PC-9 (cell line): ENCODE measurements at places on chromosomes 12 and 14. TPM values are rescaled to one million over a fixed set of nuclear protein-coding genes. Genes with fewer than 3 reads are reported as not detected.

CPNE6 gene
- not detected in 2 replicates for total RNA-seq

MYH7 gene
- not detected in 2 replicates for total RNA-seq

KRT79 gene
- total RNA-seq: 0.28 TPM in 1 of 2 replicates, not detected in the other

BIN2 gene
- not detected in 2 replicates for total RNA-seq

STK38L gene
- 34.7 and 40.0 TPM in 2 replicates for total RNA-seq

KLHL33 gene
- 0.11 TPM in 1 of 2 replicates, not detected in the other for total RNA-seq

PDZRN4 gene
- total RNA-seq: not detected in 2 replicates

GLIPR1L1 gene
- total RNA-seq: not detected in 2 replicates

DNA sequence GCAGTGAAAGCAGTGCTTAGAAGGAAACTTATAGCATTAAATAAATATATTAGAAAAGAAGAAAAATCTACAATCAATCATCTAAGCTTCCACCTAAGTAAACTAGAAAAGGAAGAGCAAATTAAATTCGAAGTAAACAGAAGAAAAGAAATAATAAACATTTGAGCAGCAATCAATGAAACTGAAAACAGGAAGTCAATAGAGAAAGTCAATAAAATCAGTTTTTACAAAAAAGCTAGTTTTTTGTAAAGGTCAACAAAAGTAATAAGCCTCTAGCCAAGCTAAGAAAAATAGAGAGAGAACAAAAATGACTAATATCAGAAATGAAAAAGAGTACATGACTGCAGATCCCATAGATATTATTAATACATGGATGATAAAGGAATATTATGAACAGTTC is 34.2 kb upstream of the KTN1 start:
- no peak for DNase-seq

- peak; percentile 36 for DNase-seq
Observed at GRCh38 chr12:30546121-30546520, 149.5 kb downstream of the IPO8 start.

GRCh38 chr12:44523828-44524227 is 352.3 kb downstream of the NELL2 start:
- DNase-seq: no peak

- no peak for DNase-seq
Observed at GRCh38 chr12:20154052-20154451, 214.3 kb upstream of the PDE3A start.

DNA sequence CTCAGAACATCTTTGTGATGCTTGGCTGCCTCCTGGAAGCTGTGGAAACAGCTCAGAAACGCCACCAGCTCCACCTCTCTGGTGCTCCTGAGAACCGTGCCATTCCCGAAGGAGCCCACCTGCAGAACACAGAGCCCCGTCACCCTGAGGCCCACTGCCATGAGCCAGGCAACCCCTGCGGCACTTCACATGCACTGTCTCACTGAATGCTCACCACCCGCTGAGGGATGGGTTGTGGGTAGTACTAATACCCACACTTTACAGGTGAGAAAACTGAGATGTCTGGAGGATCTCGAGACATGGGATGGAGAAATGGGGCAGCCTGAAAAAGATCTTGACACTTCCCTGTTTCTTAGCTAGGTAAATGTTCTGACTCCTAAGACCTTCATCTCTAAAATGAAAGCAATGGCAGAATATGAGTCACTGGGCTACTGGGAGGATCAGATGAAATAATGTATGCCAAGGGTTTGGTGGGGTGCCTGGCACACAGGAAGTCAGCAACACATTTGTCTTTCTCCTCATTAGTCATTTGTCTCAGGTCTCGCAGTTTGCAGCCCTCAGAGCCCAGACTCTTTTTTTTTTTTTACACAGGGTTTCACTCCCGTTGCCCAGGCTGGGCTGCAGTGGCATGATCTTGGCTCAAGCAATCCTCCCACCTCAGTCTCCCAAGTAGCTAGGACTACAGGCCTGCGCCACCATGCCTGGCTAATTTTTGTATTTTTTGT is 5.3 kb downstream of the OASL start:
- peak; percentile 91 for DNase-seq

GRCh38 chr12:49366096-49366651 is 1.1 kb upstream of the SPATS2 start:
- DNase-seq: no peak

DNA sequence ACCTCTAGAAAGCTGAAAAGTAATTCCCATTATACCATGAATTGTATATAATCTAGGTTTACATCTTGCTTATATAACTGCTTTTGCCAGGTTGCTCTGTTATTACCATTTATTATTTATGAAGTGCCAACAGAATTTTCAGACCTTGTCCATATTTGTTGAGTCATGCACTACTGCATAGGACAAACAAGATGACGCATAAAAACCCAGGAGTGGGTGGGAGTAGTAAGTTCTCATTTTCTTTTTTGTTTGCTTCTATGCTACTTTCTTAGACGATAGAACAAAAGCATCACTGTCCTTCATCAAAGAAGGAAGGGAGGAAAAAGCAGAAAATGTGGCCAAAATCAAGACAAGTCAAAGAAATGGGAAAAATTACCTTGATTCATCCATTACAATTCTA is 119.0 kb upstream of the RASSF8 start:
- no peak for DNase-seq

DNA sequence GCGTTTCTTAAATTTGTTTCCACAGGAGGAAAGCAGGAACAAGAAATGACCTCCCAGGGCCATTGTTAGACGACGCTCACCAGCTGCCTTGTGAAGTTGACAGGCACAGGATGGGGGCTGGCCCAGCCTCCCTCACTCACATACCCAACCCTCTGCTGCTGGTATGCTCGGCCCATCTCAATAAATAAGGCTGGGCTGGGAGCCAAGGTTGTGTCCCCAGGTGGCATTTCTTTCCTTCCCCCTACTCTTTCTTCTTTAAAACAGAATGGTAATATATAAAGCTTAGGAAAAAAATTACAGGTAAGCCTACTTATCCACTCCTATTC is 93.0 kb downstream of the ACTN1 start:
- no peak for DNase-seq

- DNase-seq: no peak
Observed at GRCh38 chr14:34966413-34966812, 16.4 kb upstream of the SRP54 start.

DNA sequence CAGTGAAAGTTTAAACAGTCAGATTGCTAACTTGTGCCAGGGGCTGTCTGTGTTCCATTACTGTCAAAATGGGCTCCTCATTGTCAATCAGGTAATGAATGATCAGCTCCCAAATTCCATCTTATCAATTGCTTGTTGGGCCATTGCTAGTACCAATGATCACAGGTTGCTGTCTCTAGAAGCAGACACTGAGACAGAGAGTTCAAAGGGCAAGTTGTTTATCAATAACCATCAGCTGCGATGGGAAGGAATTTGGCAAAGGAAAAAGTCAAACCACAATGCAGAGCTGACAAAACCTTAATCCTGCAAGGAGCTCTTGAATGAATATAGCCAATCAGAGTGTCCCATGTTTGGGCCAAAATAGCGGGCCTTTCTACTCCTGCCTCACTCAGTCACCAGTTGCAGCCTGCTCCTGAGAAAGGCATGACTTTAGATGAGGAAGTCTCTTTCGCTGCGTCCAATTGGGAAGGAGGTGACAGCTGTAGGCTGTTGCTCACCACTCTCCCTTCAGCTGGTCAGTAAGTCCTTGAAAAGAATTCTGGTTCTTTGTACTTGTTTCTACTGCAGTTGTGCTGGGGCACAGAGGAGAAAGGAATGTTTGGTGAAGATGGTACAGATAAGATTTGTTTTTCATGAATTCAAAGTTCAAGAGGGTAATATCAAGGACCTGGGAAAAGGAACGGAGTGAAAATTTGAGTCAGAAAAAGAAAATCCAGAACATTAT is 179.2 kb upstream of the PDE3A start:
- no peak for DNase-seq

GRCh38 chr12:82788594-82788993 is 101.9 kb downstream of the TMTC2 start:
- no peak for DNase-seq

DNA sequence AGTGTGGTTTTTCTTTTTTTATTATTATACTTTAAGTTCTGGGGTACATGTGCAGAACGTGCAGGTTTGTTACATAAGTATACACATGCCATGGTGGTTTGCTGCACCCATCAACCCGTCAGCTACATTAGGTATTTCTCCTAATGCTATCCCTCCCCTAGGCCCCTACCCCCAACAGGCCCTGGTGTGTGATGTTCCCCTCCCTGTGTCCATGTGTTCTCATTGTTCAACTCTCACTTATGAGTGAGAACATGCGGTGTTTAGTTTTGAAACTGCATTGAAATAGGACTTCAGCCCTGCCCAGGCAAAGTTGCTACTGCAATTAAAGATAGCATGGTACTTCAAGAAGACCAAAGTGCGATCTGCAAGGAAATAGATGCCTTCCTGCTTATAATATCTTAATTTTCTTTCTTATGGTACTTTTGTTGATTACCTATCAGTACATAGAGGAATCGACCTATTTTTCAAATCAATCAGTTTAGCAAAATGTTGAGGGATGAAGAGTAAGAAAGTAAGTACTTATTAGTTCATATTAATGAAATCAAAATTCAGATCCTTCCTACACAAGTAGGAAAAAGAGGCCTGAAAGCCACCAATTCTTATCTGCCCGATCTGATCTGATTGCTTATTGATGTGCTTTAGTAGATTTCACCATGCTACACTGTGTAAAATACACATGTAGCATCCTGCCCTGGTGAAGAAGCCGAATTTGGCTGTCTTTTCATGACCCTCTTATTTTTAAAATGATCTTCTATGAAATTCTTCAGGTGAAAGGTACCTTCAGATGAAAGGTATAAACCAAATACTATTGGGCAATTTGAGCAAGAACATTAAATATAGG is 1.6 kb downstream of the LTA4H start:
- no peak for DNase-seq

DNA sequence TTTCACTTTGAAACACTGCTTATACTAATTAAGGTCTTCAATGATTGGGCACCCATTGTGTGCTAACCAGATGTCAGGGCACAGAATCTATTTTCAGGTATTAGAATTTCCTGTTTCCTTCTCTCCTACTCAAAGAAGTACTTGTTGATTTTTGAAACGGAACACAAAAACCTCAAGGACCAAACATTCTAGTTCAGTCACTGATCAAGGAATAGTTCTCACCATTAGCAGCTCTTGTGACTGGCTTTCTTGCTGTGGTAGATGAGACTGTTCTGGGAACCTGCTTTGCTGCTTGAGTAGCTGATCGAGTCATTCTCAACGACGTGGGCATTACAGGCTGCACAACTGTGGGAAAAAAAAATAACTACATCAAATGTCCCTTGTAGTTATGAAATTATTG is 11.0 kb downstream of the DLGAP5 start:
- no peak for DNase-seq

GRCh38 chr12:50220363-50220995 is 53.3 kb upstream of the CERS5 start:
- no peak for DNase-seq

DNA sequence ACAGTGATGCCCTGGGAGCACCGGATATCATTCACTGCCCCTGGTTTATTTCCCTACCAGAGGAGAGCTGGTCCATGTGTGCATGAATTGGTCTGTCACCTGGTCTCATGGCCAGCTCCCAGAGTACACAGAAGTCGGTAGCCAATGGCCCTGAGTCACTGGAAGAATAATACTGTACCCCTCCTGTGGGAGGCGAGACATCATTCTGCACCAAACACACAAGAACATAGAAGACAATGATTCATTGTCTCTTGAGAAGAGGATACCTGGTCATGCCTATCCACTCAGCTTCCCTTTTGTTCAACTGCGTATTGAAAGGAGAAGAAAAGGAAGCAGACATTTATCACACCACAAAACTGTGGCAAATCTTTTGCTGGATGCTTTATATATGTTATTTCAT is 216.2 kb downstream of the DPF3 start:
- DNase-seq: no peak

DNA sequence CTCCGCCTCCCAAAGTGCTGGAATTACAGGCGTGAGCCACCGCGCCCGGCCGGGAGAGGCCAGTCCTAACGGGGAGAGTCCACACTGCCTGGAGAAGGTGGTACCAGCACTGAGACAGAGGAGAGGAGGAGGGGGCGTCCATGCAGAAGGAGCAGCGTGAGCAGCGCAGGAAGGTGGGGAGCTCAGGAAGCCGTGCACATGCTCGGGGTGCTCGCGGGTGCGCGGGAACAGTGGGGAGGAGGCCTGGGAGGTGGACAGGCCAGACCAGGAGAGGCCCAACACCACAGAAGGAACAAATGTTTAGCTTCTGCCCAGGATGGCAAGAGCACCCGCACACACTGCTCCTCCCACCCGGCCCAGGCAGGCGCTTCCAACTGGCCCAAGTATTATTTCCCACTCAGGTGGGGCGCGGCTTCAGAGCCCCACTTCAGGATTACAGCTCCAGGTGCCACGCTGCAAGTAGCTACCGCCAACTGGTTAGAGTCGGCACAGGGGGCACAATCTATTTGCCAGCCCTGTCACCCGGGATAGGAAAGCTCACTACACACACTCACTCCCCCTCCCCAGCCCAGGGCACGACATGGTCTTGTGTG is 80.8 kb upstream of the BCL11B start:
- no peak for DNase-seq

- DNase-seq: no peak
Observed at GRCh38 chr14:81120501-81120900, 100.3 kb downstream of the GTF2A1 start.
